ENCODE measurements at places on chromosomes 1 and 21.
A peak's percentile ranks its signal among the peaks of the same experiment; 100 is the strongest.

- no peak for ATAC-seq
These were observed 3.5 kb upstream of the MTFR1L start for GRCh38 chr1:25816112-25816718.

DNA sequence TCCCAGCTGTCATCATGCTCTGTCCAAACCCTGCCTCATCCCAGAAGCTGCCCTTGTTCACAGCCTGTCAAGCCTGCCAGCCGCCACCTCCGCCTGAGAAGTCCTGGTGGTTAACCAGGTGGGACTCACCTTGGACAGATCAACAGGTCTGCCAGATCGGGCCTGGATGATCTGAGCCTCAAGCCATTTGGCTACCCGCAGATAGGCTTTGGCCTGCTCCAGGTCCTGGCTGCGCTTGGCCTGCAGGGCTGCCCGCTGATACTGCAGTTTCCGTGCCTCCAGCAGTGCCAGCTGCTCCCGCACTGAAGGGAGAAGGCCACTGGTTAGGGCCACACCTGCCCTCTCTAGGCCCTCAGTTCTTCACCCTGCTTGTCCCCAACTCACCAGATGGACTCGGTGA lies 8.6 kb downstream of the CC2D1B start:
- no peak for ATAC-seq

DNA sequence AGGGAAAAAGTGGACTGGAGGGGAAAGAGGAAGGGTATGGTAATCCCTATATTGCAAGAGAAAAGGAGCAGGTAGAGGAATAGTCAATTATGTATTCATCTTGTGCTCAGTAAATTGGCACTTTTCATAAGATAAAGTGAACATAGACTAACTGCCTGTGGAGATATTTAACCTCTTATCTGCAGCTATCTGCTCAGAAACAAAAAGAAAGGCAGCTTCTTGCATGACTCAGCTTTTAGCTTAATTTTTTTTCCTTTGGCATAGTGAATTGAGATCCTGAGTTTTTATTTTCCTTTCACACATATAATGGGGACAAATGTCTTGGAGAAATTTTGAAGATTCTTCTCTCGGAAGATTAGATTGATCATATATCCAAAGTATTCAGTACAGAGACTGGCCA lies 127.6 kb upstream of the F3 start:
- ATAC-seq: no peak

GRCh38 chr1:11337580-11338073 lies 64.6 kb downstream of the UBIAD1 start:
- peak; percentile 82 for ATAC-seq

GRCh38 chr1:21706151-21706835 lies 37.1 kb upstream of the RAP1GAP start:
- ATAC-seq: no peak

DNA sequence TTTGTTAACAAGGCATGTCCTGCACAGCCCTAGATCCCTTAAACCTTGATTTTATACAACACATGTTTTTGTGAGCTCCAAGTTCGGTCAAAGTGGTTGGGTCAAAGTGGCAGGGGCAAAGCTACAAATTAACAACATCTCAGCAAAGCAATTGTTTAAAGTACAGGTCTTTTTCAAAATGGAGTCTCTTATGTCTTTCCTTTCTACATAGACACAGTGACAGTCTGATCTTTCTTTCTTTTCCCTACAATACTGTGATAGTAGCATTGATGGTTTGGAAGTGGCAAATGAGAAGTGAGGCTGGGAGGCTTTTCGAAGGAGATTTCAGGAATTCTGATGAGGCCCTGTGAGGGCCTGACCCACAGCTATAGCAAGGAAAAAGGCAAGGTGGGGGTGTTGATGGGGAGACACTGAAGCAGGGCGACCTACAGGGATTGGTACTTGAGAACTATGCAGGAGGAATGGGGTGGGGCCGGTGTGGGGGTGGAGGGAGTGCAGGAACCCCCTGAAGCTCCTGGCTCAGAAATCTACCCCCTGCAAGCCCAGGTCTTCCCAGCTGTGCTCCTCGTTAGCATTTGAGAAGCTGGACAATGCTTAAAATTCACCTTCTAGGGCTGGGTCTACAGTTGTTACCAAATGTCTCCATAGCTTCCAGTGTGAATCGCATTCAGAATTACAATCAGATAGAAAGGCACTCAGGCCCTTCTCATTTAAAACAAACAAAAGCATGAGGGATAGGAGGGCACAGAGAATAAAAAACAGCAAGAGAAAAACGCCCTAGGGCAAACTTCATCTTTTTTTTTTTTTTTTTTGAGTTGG lies 102.6 kb upstream of the PPM1J start:
- ATAC-seq: no peak

DNA sequence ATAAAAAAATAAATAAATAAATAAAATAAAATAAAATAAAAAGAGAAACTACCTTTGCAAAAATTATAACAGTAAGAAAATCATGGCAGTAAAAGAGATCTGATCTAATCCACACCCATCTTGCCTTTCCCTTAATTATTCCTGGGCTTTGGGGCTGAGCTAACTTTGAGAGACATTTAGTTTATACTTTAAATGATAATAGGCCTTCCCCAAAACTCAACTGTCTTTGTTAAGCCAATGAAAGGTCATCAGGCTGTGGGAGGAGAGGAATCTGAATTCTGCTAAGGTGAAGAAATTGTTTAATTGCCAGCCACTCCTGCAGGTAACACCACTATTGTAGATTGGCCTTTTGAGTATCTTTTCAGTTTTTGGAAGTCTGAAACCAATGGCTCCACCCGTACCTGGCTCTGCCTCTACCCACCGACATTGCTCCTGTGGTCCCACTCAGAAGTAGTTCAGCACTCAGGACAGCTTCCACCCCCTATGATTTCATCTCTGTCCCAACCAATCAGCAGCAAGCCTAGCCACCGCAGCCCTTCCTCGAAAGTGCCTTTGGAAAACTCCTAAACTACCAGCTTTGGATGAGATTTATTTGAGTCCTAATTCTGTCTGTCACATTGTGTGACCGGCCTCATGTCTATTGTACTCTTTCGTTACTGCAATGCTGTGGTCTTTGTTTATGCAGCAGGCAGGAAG lies 23.0 kb upstream of the PNRC2 start:
- no peak for ATAC-seq

DNA sequence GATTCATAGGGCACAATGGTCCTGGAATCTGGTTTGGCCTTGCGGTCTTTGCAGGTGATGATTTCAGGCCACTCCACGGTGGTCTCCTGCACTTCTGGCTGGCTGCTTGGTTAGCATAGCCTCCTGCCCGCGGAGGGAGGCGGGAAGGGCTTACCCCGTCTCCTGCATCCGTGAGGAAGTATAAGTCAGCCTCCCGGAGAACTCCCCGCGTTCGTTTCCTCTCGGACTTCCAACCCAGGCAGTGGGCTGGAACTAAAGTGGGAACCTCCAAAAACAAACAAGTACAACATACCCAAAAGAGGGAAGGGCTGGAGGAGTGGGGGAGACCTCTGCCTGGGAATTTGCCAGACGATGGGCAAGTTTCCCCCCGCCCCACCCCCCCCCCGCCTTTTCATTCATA lies 939 bp upstream of the CCN1 start:
- no peak for ATAC-seq

DNA sequence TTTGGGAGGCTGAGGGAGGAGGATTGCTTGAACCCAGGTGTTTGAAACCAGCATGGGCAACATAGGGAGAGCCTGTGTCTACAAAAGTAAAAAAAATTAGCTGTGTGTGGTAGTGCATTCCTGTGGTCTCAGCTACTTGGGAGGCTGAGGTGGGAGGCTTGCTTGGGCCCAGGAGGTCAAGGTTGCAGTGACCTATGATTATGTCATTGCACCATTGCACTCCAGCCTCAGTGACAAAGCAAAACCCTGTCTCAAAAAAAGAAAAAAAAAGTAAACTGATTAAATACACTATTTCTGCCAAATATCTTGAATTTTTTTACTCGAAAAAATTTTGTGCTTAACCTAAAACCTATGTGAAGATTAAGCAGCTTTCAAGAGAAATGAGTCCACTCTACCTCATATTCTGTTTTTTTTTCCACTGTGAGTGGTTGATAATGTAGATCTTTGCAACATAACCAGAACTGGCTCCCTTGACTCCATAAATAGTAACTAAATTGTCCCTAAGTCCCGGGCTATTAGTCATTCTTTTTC lies 19.4 kb upstream of the ZNF281 start:
- no peak for ATAC-seq

DNA sequence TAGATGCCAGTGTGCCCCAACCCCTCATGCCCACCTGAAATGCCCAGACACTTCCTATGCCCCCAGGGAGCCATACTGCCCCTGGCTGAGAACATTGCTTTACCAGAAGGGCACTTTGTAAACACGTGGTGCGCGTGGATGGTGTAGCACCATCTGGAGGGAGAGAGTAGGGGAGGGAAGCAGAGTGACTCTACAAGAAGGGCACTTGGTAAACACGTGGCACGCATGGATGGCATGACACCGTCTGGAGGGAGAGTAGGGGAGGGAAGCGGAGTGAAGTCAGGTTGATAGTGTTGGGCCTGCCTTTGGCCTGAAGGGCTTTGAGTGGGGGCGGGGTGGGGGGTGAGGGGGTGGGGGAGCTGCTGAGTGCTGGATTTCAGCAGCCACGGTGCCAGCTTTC lies 324.0 kb upstream of the VAMP3 start:
- no peak for ATAC-seq
